Esophagus squamous epithelium (tissue), 5 donors: ENCODE measurements at places on chromosomes 2 and 18.

DNA sequence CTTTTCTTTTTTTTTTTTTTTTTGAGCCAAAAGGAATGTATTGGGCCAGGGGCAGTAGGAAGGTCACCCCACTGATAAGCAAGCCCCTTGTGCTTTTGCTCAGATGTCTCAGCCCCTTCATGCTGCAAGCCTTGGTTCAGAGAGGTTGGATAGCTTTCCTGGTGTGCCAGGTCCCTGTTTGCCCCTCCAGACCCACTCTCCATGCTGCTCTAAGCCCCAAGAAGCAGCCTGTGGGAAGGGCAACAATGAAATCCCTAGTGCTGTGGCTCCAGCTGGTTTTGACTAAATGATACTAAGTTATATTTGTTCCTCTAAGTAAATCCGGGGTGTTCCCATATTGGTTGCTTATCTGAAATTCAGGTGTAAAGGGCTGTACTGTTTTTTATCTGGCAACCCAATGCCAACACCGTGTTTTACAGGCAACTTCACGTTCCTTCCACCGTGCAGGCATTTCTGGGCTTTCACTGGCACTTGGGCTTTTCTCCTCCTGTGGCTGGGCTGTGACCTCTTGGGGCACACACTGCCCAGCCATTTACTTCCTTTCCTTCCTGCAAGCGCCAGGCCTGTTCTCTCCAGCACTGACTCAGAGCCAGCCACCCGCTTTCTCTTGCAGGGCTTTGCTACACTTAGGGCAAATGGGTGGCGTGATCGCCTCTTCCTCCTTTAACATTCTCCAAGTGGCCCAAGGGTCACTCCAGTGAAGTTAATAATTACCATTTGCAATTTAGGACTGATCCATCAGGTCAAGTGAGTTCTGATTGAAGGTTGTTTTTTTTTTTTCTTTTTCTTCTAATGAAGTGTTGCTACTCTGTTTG, 21.6 kb downstream of the MERTK start:
- DNase-seq, result no peak

GRCh38 chr2:127455566-127456493, 37.6 kb downstream of the PROC start:
- DNase-seq, result no peak

- DNase-seq, result no peak
Observed at GRCh38 chr2:38533180-38533579, 69.5 kb downstream of the HNRNPLL start.

- DNase-seq, result no peak
Observed at GRCh38 chr18:44909191-44909719, 228.6 kb downstream of the SETBP1 start.

GRCh38 chr18:27094621-27095020, 90.5 kb downstream of the CHST9 start:
- no peak for DNase-seq

DNA sequence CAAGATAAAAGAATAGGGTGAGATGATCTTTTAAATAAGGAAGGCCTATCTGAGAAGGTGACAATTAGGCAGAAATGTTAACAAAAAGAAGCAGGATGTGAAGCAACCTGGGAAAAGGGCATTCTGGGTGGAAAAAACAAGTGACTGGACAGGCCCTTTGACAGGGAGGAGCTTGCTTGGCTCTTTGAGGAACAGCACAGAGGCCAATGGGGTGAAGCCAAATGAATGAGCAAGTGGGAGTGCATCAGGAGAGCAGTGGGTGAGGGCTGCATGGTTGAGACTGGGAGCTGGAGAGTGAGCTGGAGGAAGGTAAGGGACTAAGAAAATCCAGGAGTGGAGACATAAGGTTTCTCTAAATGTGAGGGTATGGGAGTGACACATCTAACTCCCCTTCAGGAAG, 126.9 kb downstream of the TDRD15 start:
- DNase-seq, result no peak

GRCh38 chr18:26422472-26423162, 125.7 kb downstream of the KCTD1 start:
- no peak for DNase-seq

GRCh38 chr2:33130054-33130447, 183.3 kb downstream of the LTBP1 start:
- DNase-seq, result no peak

GRCh38 chr2:172299741-172300140, 127.6 kb upstream of the ITGA6 start:
- DNase-seq, result no peak

GRCh38 chr2:36423172-36423571, 67.6 kb downstream of the CRIM1 start:
- DNase-seq, result no peak

- no peak for DNase-seq
Observed at GRCh38 chr2:238259061-238260020, 19.5 kb upstream of the HES6 start.

DNA sequence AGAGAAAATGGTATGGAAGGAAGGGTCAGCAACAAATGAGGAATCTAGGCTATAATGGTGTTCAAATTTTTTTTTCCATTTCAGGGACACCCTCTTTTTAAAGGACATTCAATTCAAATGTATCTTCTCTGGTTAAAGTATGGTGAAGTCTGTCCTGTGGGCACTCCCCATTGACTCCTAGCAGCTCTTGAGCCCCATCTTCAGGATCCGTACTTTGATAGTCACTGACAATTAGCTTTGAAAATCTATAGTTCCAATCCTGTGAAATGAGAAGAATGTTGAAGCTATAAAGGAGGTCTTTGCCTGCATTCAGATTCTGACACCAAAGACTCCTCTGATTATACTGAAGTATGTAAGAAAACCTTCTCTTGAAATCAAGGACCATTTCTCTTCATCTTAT, 43.3 kb downstream of the KCNH7 start:
- no peak for DNase-seq

DNA sequence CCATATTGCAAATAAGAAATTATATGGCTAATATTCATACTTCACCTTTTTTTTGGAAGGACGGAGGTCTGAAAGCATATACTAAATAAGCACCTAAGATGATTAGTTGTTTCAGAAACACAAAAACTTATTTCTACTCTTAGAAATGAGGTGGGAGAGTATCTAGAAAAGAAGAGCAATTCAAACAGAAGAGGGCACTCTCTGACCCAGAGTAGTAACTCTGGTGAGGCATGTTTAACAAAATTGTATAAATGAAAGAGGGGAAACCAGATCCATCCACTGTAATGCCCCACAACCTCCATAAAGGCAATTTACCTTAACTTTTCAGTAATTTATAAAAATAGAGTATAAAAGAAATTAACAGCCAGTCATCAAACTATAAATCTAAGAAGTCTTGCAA, 669.6 kb upstream of the VRK2 start:
- DNase-seq, result no peak

DNA sequence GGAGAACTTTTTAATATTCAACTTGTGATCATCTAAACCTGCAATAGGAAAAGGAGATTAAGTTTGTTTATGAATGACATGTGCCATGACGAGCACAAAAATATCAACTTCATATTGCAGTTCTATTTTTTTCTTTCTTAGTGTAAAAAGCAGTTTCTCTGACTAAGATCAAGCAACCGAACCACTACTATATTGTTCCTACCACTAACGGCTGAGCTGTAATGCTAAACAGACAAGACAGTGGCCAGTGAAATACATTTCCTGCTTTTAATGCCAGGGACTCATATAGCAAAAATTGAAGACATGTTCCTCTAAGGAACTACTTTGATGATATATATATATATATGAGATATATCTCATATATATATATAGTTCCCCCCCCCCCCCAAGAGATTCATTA, 1705.6 kb upstream of the TMEFF2 start:
- no peak for DNase-seq

DNA sequence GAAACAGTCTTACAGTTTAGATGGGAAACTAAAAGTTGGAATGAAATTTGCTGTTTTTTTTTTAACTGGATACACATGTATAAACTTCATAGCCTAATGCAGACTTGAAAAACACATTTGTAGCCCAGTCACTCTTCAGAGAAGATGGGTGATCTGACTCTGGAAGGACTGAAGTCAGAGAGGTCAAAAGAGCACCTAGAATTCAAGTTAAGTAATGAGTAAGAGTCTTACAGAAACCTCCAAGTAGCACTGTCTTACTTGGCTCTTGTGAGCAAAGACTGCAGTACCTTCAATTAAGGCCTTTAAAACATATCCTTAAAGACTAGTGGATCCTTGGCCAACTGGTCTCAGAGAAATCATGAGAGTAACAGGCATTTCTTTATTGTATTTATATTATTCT, 41.9 kb downstream of the TRAPPC8 start:
- no peak for DNase-seq

- no peak for DNase-seq
Observed at GRCh38 chr2:128003463-128003862, 24.4 kb downstream of the SAP130 start.

DNA sequence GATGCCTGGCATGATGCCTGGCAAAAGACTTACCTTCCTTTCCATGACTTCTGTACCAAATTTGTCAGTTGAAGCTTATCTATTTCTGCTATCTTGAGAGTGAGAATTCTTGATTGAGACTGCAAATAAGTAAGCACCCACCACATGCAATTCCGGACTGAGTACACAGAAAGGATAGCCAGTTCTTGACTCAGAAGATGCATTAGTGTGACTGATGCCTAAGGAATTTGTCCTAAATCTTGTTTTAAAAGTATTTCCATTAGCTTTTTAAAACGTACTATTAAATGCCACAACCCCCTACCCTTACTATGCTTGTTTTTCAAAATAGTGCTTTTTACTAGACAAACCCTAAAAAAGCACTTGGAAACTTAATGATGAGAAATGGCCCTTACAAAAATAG, 545 bp downstream of the MPP4 start:
- no peak for DNase-seq

GRCh38 chr2:158321264-158321663, 135.3 kb downstream of the CCDC148 start:
- DNase-seq, result no peak

- no peak for DNase-seq
Observed at GRCh38 chr2:1480671-1481076, 67.4 kb downstream of the TPO start.

- no peak for DNase-seq
Observed at GRCh38 chr2:197057959-197058358, 131.5 kb upstream of the PGAP1 start.

DNA sequence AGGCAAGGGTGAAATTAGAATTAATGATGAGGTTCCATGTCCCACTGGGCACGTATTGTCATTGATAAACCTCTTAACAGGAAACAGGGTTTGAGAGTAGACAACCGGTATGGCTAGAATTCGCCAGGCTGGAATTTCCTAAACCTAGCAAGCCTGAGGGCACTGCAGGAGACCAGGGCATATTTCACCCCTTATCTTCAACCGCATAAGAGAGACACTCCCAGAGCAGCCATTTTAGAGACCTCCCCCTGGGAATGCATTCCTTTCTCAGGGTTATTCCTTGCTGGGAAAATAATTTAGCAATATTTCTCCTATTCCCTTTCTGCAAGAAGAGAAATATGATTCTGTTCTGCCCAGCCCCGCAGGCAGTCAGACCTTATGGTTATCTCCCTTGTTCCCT, 334.6 kb upstream of the LYPD1 start:
- no peak for DNase-seq

DNA sequence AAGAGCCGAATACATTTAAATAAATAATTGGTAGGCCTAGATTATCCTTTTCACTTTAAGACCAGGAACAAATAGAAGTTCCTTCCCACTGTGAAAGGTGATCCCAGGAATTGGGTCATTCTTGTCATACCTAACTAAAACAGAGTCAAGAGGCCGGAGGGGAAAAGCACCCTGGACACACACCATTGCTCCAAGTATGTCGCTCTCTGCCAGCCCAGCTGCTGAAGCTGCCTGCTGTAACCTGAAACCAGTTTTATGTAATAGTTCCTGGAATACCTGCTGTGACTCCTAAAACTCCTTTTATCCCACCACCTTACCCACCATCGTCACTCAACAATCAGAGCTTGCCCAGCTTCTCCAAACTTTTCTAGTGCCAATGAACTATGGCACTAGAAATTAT, 217.1 kb downstream of the PTPRM start:
- DNase-seq, result no peak

DNA sequence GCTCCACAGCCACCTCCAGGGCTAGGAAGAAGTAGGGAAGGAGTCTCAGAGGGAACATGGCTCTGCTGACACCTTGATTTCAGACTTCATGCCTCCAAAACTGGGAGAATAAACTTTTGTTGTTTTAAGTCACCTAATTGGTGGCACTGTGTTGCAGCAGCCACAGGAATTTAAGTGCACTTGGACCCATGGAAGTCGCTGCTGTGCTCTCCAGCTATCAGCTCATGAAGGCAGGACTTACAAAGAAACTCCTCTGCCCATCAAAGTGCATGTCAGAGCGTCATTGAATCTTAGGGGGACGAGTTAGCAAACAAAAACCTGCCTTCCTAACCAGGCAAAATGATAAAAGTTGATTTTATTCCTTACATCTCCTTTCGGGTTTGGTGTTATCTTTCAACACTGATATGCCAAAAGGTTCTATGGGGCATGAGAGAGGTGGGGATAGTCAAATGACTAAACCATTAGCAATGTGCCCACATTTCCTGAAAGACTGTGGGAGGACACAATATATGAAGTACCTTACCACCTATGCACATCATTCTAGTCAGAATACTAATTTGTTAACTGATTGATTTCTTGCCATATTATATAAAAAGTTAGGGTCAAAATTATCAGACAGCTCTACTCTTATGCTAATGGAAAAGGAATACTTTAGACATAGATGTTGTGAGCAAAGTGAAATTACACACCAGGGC, 235.8 kb upstream of the TNP1 start:
- DNase-seq, result no peak

GRCh38 chr2:222669353-222669752, 2.1 kb upstream of the MOGAT1 start:
- no peak for DNase-seq

- DNase-seq, result no peak
Observed at GRCh38 chr2:187617905-187618304, 63.7 kb upstream of the TFPI start.

DNA sequence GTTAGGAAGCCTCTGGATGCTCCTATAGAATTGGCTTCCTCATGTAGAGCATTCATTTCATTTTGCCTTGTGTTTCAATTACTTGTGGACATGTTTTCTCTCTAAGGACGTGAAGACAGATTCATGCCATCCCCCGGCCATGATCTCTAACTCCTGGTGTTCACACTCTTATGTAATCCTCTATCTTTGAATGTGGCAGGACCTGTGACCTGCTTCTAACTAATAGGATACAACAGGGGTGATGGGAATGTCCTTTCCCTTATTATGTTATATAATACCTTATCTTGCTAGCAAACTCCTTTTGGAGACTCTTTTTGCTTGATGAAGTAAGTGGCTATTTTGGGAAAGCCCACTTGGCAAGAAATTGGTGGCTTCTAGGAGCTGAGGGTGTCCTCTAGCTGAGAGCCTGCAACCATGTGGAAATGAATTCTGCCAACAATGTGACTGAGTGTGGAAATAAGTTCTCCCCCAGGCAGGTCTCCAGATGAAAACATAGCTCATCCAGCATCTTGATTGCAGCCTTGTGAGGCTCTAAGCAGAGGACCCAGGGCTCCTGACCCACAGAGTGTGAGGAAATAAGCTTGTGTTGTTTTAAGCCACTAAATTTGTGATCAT, 13.8 kb downstream of the DPYSL5 start:
- no peak for DNase-seq

- DNase-seq, result no peak
Observed at GRCh38 chr2:60547841-60548240, 5.6 kb downstream of the BCL11A start.
